ENCODE measurements at places on chromosomes 3 and 15.

- no peak for DNase-seq
Measured at GRCh38 chr3:164387236-164387635, 691.1 kb downstream of the SI start.

- no peak for DNase-seq
Measured at GRCh38 chr3:46860017-46860809, 3.0 kb downstream of the MYL3 start.

DNA sequence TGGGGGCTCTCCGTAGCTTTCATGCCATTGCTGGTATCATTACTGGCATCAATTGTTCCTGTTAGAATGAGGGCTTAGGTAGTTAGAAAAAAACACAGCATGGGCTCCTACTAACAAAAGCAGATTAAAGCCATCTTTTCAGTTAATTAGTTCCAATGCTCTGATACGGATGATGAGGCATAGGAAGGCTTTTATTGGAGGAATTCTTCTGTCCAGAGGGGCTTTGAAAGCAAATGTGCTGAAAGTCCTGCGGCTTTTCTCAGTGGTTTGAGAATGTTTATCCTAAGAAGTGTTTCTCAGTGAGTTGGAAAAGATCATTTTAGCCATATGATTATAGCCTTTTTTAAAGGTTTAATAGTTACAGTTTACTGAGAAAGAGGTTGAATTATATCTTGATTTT is 198.5 kb downstream of the THSD4 start:
- no peak for DNase-seq

DNA sequence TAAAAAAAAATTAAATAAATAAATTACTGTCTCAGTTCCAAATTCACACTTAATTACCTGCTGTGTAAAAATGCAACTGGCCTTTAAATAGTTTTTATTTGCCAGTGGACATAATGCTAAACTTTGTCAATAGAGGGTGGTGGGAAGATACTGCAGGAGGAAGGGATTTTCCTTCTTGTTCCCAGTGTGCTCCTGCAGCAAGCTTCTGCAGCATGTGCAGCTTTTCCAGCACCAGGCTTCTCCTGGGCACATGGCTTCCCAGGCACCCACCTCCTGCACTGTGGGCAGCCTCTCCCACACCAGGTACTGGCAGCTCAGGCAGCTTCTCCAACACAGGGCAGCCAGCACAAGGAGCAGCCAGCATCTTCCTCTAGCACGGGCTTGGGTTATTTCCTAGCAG is 29.6 kb upstream of the BBX start:
- no peak for DNase-seq

DNA sequence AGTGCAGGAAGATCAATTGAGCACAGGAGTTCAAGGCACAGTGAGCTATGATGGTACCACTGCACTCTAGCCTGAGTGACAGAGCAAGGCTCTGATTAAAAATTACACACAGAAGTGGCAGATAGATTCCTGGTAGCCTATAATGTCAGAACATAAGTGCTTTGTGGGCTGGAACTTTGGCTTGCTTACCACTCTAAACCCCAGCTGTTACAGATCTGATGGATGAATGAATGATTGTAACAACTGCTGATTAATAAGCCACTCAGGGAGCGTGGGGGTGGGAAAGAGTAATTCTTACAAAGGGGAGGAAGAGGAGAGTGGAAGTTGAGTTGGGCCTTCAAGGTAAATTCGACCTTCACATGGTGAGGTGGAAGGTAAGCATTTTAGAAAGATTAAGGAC is 40.9 kb upstream of the PTPN23 start:
- DNase-seq, result no peak

DNA sequence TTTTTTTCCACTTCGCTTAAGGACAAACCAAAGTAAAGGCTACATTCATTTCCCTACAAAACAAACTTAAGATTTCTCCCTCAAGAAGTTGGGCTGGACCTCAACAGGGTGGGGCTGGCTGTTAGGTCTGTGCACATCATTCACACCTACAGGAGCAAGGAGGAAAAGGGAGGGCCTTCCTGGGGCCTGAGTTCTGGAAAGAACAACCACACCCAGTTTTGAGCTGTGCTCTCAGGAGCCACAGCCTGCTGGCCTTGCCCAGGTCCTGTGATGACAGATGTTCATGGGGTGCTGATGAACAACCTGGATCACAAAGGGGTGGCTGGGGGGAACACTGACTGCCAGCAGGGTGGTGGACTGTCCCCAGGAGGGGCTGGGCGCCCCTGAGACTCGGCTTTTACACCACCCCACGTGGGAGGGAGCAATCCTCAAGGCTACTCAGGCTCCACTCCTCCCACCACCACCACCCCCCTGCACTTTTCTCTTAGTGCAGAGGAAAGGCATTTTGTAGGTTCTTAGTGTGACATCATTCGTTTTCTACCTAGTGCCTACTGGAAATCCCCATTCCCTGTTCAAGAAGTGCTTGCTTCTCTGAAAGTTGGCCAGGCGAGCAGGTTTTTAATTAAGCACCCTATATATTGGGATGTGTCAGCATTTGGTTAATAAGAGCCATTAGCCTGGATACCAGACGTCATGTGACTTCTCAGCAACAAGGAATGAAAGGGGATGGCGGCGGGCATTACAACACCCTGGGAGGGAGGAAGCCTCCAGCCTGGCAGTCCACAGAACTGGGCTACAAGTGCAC is 35.7 kb downstream of the CCNB2 start:
- no peak for DNase-seq

- DNase-seq, result no peak
Measured at GRCh38 chr15:58558777-58559176, 127.0 kb downstream of the LIPC start.

DNA sequence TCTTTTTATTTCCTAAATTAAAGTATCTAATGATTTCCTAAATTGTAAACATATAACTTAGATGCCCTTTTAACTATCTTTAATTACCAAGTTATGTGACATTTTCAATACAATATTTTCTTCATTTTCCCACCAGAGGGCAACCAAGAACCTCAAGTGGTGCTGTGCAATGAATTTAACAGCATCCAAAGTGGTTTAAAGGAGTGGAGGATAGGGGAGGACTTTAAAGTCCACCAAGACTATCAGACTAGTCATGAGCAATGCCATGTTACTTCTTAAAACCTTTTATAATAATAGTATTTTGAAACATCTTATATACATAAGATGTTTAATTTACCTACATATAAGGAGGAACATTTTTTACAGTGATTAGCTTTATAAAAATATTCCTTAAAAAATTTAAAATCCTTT is 74.4 kb downstream of the DLG1 start:
- no peak for DNase-seq

DNA sequence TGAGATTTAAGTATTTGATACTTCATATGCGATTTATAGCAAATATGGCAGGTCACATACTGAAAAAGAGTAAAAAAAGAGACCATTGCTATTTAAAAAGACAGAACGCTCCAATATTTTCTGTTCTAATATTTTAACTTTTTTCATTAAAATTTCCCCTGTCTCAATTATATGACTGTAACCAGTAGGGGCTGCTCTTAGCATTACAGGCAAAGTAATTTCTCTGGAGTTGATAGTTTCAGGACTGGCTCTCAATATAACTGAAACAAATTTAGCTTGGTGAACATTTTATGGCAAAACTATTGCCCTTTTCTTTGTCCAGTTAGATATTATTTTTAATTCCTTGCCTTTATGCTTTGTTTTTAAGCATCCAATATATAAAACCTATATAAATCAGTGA is 286.3 kb upstream of the ROBO2 start:
- DNase-seq, result no peak

Measured in activated CD4-positive, alpha-beta T cell treated with anti-CD3 and anti-CD28 coated beads, Interleukin-2, amount 50 U/mL, for 4 hours (primary cell).